ENCODE measurements at places on chromosomes 6 and 20.
A peak's percentile ranks its signal among the peaks of the same experiment; 100 is the strongest.

GRCh38 chr20:2871661-2872458 lies 1.4 kb upstream of the PTPRA start:
- DNase-seq = no peak

GRCh38 chr6:73353636-73354593 lies at the start of gene DPPA5:
DPPA5 (minus strand) TSS chr6:73354276; CDS start chr6:73354225, 51 bp downstream.
- DNase-seq = no peak

- DNase-seq = no peak
These were observed 49.2 kb downstream of the TOMM6 start for GRCh38 chr6:41836660-41837052.

- peak; percentile 80 for DNase-seq
These were observed 139.8 kb downstream of the OR2B2 start for GRCh38 chr6:27772261-27773001.

DNA sequence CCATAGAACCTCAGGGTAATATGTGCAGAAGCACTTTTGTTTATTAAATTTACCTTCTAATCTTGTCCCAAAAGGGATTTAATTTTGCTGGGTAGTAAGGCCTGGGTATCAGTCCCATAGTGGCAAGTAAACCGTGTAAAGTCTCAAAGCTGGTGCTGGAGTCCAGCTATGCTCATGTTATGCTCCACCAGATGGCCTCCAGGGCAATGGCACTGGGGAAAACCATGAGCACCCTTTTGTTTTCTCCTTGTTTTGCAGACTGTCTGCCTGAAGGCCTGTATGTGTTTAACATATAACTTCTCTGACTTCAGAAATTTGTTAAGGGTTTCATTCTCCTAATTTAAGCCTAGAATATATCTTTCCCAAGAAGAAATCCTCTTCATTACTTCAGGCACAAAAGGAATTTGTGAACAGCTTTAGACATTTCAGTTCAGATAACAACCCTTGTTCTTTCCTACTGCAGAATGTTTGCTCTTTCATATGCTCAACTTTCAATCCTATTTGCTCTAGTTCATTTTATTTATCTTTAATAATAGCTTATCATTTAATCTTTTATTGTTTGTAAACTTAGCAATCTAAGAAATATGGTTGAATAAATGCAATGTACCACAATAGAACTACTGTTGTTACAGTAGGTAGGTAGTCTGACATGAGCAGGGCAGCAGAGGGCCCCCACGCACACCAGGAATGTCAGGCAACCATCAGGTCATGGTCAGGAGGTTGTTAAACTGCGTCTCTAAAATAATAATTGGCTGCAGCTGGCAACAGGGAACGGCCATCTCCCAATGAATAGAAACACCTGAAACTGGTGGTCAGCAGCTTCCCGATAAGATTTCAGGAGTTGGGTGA lies 162.8 kb downstream of the TENT5A start:
- DNase-seq = no peak

DNA sequence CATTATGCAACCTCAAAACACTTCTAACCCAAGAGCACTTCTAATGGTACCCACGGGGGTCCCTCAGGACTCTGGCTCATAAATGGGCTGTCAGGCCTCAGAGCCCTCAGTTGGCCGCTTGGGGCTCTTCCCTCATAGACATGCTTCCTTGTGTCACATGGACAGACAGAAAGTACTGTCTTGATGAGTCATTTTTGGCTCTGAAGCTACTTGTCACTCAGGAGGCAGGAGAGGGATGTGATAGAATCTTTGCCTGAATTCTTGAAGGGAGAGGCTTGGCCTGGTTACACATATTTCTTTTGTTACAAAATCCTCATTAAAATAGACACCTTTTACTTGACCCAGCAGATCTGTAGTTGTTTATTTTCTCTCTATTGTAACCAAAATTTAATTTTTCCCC lies 15.1 kb upstream of the EDN1 start:
- DNase-seq = no peak

- DNase-seq = no peak
These were observed 403.4 kb downstream of the GJA1 start for GRCh38 chr6:121838842-121839241.

DNA sequence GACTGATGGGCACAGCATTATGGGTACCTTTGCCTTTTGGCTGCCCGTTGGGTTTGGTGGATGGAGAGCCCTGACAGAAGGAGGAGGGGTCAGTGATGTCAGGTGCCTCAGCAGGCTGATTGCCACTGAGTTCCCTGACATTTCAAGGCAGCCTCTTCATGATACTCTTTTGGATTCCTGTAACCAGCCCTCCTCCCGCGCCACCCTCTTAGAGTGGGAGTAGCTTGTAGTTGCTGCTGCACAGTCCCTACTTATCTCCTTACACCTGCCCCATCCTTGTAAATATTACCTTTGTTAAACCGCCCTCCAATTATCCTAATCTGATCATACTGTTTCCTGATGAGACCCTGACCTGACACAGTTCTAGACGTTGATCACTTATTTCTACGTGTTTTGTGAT lies 140.0 kb downstream of the CFAP61 start:
- no peak for DNase-seq

DNA sequence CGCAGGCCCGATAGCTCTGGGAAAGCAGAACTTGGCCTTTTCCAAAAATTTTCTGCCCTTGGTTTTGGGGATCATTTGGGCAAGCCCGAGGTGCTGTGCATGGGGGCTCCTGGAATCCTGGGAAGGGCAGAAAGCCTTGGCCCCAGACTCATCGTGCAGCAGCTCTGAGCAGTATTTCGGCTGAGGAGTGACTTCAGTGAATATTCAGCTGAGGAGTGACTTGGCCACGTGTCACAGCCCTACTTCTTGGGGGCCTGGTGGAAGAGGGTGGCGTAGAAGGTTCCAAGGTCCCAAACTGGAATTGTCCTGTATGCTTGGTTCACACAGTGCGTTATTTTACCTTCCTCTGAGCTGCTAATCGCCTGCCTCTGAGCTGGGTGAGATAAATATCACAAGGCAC lies 1.1 kb upstream of the BMP2 start:
- DNase-seq = no peak

DNA sequence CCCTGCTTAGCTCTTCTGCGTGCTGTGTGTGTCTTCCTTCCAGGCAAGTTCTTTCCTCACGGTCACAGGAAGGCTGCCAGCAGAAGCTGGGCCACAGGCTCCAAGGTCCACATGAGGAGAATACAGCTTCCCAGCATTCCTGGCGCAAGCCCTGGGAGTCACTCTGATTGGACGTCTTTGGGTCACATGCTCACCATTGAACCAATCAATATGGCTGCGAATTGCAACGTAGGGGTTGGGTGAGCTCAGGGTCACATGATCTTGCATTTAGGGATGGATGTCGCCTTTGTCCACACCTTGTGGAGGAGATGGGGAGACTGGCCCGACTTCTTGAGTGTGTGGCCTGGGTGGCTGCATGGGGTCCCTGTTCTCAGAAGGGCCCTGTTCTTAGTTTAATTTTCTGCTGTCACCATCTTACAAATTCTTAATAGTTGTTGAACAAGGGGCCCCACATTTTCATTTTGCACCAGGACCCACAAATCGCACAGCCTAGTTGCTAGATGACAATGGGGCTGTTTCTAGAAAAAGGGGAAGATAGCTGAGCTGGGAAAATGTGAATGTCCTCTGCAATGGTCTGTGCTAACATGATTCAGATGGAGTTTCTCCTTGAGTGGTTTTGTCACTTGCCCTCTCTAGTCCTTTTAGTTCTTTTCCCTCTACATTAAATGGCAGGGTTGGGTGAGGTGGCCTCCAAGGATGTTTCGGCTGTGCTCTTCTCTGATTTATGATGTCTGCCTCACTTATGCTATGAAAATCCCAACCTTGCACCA lies 149.6 kb downstream of the CDH26 start:
- DNase-seq = no peak

DNA sequence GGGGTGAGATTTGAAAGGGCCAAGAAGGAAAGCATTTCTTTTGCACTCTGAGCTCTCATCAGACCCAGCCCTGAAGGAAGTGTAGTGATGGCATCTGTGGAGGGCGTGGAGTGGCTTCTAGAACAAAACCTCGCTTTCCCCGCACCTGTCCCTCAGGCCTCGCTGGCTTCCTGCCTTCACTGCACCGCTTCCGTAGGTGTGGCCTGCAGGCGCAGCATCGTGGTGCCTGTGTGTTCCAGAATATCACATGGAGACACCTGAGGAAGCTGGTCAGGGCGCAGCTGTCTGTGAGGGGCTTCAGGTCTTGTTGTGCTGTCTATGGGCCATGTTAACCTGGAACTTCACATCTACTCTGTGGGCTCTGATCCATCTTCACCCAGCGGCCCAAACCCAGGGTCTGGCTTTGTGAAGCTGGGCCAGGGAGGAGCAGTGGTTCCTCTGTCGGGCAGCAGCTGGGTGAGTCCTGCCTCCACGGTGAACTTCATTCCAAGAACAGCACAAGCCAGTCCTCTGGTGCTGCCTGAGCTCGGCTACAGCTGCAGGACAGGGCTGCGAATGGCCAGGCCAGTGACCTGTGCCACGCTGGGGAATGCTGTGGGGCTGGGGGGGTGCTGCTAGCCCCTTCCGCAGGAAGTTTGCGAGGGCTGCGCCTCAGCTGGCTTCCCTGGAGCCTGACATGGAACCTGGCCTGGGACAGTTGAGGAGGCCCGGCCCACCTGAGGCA lies 40.9 kb downstream of the DSTN start:
- DNase-seq = peak; percentile 70

All from activated effector memory CD4-positive, alpha-beta T cell treated with Interleukin-2 at 50 U/mL for 16 hours (primary cell).